Pancreas (tissue), 10 donors: ENCODE measurements at places on chromosomes 13 and 19. TPM values are rescaled to one million over a fixed set of nuclear protein-coding genes. Genes with fewer than 3 reads are reported as not detected.
A peak's percentile ranks its signal among the peaks of the same experiment; 100 is the strongest.

GRCh38 chr13:34172048-34172447 lies 354.1 kb downstream of the RFC3 start:
- H3K36me3 ChIP-seq: no peaks in the 10 kb centered on the region
- H3K27ac ChIP-seq: no peak overlapping the region
- H3K27me3 ChIP-seq: no peaks in the 10 kb centered on the region
- H3K4me1 ChIP-seq: peaks cover 14% of the 10 kb centered on the region
- DNase-seq: no peak
- no peak overlapping the region for H3K4me3 ChIP-seq

DNA sequence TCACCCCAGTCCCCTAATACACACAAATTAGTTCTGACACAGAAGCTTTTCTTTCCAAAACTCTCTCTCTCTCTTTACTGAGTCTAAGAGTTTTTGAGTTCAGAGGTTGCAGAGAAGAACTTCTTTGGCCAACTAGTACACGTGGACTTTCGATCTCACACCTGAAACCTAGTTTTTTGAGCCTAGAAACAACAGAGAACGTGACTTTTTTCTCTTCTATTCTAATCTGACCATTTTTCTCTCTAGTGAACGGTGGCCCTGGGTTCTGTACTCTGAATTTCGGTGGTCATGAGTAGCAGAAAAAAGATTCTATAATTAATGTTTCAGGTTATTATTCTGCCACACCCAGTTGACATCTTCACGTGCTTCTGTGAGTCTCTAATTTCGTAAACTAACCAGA lies 24.2 kb downstream of the PCDH20 start:
- H3K4me3 ChIP-seq: no peak overlapping the region
- DNase-seq: no peak
- no peak overlapping the region for H3K27ac ChIP-seq
- no peaks in the 10 kb centered on the region for H3K4me1 ChIP-seq
- H3K27me3 ChIP-seq: no peaks in the 10 kb centered on the region
- H3K36me3 ChIP-seq: no peaks in the 10 kb centered on the region

DNA sequence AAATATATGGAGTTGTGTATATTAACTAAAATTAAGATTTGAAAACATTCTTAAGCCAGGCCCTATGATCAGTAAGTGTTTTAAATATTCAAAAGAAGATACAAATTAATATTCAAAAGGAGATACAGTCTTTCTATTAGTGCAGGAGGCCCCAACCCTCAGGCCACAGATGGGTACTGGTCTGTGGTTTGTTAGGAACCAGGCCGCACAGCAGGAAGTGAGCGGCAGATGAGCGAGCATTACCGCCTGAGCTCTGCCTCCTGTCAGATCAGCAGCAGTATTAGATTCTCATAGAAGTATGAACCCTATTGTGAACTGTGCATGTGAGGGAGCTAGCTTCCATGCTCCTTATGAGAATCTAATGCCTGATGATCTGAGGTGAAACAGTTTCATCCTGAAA lies 232.9 kb downstream of the FOXO1 start:
- H3K4me3 ChIP-seq: no peak overlapping the region
- H3K27ac ChIP-seq: no peak overlapping the region
- H3K27me3 ChIP-seq: no peaks in the 10 kb centered on the region

- H3K4me3 ChIP-seq: no peak overlapping the region
- H3K4me1 ChIP-seq: no peaks in the 10 kb centered on the region
- no peaks in the 10 kb centered on the region for H3K27me3 ChIP-seq
- no peaks in the 10 kb centered on the region for H3K36me3 ChIP-seq
- peak; percentile 24 for DNase-seq
- no peak overlapping the region for H3K27ac ChIP-seq
These were observed 17.6 kb downstream of the LIG1 start for GRCh38 chr19:48152551-48152950.

DNA sequence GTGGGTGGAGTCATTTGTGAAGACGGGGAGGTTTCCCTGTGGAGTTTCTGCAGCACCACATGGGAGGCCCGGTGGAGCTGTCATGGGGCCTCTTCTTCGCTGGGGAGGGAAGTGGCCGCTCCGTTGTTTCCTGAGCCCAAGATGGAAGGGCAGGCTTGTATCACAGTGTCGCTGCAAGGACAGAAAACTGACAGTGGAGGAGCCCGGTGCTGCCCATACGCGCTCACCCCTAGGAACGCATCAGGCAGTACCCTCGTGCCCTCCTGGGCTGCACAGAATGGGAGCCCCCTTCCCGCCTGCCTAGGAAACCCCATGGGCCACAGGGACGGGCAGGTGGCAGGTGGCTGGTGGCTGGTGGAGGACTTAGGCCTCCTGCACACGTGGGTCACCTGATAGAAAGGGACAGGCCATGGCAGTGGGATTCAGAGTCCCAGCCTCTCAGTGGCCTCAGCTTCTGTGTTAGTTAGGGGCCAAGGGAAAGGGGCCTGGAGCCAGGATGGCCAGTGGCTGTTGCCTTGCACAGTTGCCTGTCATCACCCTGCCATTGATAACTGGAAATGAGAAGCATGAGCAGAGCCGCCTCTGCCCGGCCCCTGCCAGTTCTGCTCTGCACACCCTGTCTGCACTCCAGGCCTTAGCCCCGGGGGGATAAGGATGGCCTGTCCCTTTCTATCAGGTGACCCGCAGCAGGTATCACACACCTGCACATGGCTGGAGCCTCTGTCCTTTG lies 7.6 kb downstream of the COL4A2 start:
- H3K36me3 ChIP-seq: no peaks in the 10 kb centered on the region
- H3K27me3 ChIP-seq: no peaks in the 10 kb centered on the region
- H3K27ac ChIP-seq: no peak overlapping the region
- no peak for DNase-seq
- H3K4me3 ChIP-seq: no peak overlapping the region
- H3K4me1 ChIP-seq: no peaks in the 10 kb centered on the region

DNA sequence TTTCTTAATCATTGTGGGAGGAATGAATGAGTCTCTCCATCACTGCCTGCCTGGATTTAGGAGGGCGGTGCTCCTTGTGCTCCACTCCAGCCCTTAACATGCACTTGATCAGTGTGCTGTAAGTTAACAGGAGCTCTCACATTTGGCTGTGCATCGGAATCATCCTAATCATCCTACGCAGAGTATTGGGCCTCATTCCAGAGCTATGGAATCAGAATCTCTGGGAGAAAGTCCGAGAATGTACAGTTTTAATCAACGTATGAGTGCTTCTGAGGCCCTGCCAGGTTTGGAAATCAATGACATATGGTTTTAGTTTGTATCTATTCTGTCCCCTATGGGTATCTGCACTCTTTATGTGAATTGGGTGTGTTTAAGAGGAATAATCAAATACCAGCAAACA lies 34.9 kb upstream of the DCLK1 start:
- no peaks in the 10 kb centered on the region for H3K36me3 ChIP-seq
- H3K4me3 ChIP-seq: no peak overlapping the region
- H3K4me1 ChIP-seq: no peaks in the 10 kb centered on the region
- DNase-seq: no peak
- no peak overlapping the region for H3K27ac ChIP-seq
- no peaks in the 10 kb centered on the region for H3K27me3 ChIP-seq

- H3K4me1 ChIP-seq: peaks cover 32% of the 10 kb centered on the region
- no peaks in the 10 kb centered on the region for H3K27me3 ChIP-seq
- DNase-seq: no peak
- no peaks in the 10 kb centered on the region for H3K36me3 ChIP-seq
- H3K4me3 ChIP-seq: peak overlapping the region; percentile 98
These were observed 1.7 kb downstream of the ITM2B start for GRCh38 chr13:48234566-48235340.

GRCh38 chr13:101242720-101243119 lies 173.6 kb downstream of the NALCN start:
- no peaks in the 10 kb centered on the region for H3K27me3 ChIP-seq
- H3K4me3 ChIP-seq: no peak overlapping the region
- no peak overlapping the region for H3K27ac ChIP-seq
- no peaks in the 10 kb centered on the region for H3K36me3 ChIP-seq
- H3K4me1 ChIP-seq: no peaks in the 10 kb centered on the region

DNA sequence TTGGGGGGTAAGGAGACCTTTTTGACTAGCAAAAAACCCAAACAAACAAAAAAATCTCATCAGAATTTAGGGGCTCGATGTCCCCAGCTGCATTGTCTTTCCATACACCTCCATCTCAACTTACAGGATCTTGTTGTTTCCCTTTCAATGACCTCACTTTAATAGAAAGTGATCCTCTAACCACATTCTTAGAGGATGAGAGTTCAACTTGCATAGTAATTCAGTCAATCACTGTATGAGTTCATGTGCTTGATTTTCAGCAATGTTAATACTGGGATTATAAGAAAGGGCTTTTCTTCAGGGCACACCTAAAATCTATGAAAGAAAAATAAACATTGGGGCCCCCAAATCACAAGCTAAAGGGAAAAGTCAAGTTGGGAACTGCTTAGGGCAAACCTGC lies 1512.0 kb downstream of the SLITRK1 start:
- no peaks in the 10 kb centered on the region for H3K27me3 ChIP-seq
- no peak for DNase-seq
- no peak overlapping the region for H3K4me3 ChIP-seq
- H3K27ac ChIP-seq: no peak overlapping the region

DNA sequence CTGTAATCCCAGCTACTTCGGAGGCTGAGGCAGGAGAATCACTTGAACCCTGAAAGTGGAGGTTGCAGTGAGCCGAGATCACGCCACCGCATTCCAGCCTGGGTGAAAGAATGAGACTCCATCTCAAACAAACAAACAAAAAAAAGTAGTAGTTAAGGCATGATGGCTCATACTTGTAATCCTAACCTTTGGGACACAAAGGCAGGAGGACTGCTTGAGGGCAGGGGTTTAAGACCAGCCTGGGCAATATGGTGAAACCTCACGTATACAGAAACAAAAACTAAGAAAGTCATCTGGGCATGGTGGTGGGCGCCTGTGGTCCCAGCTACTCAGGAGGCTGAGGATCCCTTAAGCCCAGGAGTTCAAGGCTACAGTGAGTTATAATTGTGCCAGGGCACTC lies 1.8 kb downstream of the DNMT1 start:
- H3K4me3 ChIP-seq: no peak overlapping the region
- no peaks in the 10 kb centered on the region for H3K27me3 ChIP-seq
- no peaks in the 10 kb centered on the region for H3K36me3 ChIP-seq
- DNase-seq: no peak
- H3K27ac ChIP-seq: no peak overlapping the region

DNA sequence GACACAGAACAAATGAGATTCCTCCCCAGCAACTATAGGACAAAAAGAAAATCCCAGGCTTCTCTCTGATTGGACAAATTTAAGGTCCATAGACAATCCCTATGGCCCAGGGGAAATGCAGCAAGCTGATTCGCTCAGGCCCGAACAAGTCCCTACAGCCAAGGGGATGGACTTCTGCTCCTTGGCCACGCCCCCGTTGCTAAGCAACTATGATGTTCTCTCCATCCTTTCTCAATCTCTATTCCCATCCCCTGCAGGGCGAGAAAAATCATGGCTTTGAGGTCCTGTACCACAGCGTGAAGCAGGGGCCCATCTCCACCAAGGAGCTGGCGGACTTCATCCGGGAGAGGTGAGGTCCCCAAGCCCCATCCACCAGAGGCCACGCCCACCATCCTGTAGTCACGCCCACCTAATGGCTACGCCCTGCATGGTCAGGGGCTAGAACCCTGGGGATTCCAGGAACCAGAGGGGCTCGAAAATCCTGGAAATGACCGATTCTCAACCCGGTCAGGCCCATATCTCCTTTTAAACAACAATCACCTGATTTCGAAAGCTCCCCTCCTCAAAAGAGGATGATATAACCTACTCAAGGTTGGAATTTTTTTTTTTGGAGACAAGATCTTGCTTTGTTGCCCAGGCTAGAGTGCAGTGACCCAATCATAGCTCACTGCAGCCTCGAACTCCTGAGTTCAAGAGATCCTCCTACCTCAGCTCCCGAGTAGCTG lies 11.4 kb downstream of the FCHO1 start:
- no peak for DNase-seq
- no peak overlapping the region for H3K4me3 ChIP-seq
- no peaks in the 10 kb centered on the region for H3K27me3 ChIP-seq
- H3K4me1 ChIP-seq: no peaks in the 10 kb centered on the region
- H3K36me3 ChIP-seq: no peaks in the 10 kb centered on the region

GRCh38 chr19:6572217-6572616 lies 18.7 kb downstream of the CD70 start:
- no peak overlapping the region for H3K4me3 ChIP-seq
- H3K27ac ChIP-seq: no peak overlapping the region
- no peaks in the 10 kb centered on the region for H3K36me3 ChIP-seq
- no peaks in the 10 kb centered on the region for H3K4me1 ChIP-seq

- H3K4me1 ChIP-seq: peaks cover 10% of the 10 kb centered on the region
- no peak for DNase-seq
- no peak overlapping the region for H3K4me3 ChIP-seq
- H3K36me3 ChIP-seq: no peaks in the 10 kb centered on the region
- H3K27ac ChIP-seq: no peak overlapping the region
These were observed 20.7 kb downstream of the TDRD3 start for GRCh38 chr13:60417734-60418133.

GRCh38 chr13:98848746-98849145 lies 96.3 kb upstream of the SLC15A1 start:
- no peak overlapping the region for H3K27ac ChIP-seq
- no peaks in the 10 kb centered on the region for H3K4me1 ChIP-seq
- no peaks in the 10 kb centered on the region for H3K27me3 ChIP-seq
- H3K36me3 ChIP-seq: no peaks in the 10 kb centered on the region
- no peak for DNase-seq
- H3K4me3 ChIP-seq: no peak overlapping the region

DNA sequence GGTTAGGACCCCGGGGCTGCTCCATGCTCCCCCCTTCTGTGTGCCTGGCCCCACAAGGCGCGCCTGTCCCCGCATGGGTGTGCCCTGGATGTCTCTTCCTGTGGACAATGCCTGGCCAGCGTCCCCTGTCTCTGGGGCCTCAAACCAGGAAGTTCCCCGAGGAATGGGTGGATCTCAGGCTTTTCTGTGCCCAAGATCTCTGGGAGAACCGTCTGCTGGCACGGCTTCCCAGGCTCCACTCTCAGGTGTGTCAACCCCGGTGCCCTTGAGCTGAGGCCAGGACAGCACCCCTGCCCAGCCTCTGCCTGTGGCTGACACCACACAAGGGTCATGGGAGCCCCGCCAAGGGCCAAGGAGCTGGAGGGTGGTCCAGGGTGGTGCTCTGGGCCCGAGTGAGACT lies 15.7 kb downstream of the ZNF444 start:
- no peak for DNase-seq
- H3K27ac ChIP-seq: peak overlapping the region; percentile 3
- H3K36me3 ChIP-seq: no peaks in the 10 kb centered on the region
- no peak overlapping the region for H3K4me3 ChIP-seq
- no peaks in the 10 kb centered on the region for H3K27me3 ChIP-seq

The ZNF506 gene
- 11.1 TPM for total RNA-seq

The ZNF813 gene
- total RNA-seq: 2.6 TPM

The ATXN8OS gene
- total RNA-seq: not detected

The NDUFA7 gene
- 10.5 TPM for total RNA-seq

The HMG20B gene
- 28.4 TPM for total RNA-seq

The ISYNA1 gene
- total RNA-seq: 42.2 TPM

The DKKL1 gene
- 0.46 TPM for total RNA-seq

The ACTMAP gene
- 6.3 TPM for total RNA-seq

The ZNF69 gene
- total RNA-seq: 7.2 TPM
